ENCODE measurements at places on chromosomes 12 and 14.
A peak's percentile ranks its signal among the peaks of the same experiment; 100 is the strongest.

DNA sequence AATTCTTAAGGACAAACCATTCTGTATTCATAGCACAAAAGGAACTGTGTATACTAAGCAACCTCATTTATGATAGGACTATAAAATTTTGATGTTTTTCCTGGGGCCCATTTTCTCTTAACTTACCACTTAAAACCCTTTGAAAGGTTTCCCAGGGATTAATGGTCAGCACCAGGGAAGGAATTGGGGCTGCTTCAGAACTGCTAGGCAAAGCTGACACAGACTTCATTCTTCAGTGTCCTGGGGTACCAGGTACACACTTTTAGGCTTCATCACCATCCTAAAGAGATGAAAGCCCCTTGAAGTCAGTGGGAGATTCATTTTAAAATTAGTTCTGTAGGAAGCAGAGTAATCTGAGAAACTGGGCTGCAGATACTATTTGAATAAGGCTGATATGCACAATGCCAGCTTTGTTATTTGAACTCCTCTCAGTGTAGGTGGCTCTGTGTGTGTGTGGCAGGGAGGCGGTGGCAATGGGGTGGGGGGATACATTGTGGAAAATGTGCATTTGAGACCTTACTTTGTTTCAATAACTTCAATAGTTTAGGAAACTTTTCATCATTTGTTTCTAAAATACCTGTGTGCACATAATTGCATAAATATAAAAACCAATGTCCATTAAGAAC, 329.3 kb upstream of the DCN start:
- DNase-seq, result no peak

GRCh38 chr14:91729756-91730155, 2.1 kb downstream of the CATSPERB start:
- no peak for DNase-seq

GRCh38 chr12:52415870-52416750, 10.0 kb upstream of the KRT82 start:
- no peak for DNase-seq

GRCh38 chr12:55736780-55737580, 5.9 kb upstream of the GDF11 start:
- peak; percentile 89 for DNase-seq

DNA sequence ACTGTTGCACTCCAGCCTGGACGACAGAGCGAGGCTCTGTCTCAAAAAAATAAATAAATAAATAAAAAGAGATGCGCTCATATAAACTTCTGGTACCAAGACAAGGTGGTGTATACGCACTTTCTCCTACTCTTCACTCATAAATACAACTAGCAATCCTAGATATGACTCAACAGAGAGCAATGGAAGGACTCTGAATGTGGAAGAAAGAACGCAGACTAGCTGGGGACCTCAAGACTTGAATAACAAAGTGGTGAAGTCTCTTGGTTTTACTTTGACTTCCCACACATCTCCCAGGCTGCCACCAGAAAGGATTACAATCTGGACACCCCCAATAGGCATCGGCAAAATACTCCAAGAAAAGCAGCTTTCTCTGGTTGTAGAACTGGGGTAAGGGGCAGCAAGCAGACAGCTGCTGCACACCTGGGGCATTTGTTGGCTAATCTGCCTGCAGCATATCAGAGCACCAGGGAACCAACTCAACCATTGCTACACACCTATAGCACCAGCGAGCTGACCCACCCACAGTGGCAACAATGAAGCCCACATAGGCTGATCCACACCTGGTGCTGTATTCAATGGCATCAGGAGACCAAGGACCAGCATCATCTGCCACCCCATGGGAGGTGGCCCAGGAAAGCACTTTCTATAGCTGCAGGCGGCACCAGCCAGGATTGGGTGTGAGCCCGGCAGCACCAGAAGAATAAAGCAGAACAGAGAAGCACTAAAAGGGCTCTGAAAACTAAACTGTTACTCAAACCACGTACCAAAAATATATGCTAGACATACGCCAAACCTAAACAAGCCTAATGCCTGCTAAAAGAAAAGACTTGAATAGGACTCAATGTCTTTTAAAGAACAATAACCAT, 1231.7 kb upstream of the TMEM132C start:
- no peak for DNase-seq

GRCh38 chr12:108289350-108290161, 49.6 kb downstream of the CMKLR1 start:
- DNase-seq, result no peak

DNA sequence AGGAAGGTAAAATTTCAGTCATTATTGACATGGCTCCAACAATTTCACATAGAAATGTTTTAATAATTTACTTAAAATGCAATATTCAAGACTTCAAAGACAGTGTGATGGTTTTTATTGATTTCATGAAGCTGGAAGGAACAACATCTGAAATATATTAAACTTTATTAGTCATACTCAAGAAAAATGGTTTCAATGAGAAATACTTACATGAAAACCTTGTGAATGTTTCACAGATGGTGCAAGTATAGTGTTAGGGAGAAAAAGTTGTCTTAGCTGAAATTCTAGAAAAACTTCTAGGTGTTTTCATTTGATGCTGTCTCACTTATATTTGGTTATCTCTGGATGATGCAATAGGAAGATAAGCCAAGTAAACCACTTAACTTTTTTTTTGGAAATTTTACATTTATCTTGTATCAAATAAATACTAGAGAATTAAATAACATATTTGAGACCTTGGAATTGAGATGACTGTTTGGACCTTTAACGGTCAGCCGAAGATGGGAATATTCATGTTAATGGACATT, 65.5 kb downstream of the PELI2 start:
- DNase-seq, result no peak

DNA sequence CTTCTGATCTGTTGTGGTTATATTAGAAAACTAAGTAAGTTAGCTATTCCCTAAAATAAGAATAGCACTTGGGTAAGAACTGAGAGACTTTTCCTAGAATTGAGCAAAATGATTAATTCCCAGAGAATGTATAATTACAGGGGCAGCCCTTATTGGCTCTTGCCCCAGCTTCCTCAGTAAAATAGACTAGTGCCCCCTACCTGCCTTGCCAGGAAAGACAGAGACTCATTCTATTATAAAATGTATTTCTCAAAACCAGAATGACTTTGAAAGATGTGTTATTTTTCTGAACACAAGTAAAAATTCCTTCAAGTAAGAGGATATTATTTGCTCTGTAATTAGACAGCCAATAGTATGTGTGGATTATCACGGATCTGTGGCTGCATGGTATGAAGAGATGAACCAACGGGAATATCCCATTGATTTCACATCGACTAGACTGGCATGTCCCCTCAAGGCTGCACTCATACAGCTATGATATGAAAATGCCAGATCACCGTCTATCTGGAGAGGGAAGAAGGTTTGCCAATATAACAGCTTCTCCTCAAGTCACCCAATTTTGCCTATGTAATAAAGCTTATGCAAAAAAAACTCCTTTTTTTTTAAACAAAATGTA, 7.4 kb upstream of the GLRX5 start:
- DNase-seq, result peak; percentile 87

DNA sequence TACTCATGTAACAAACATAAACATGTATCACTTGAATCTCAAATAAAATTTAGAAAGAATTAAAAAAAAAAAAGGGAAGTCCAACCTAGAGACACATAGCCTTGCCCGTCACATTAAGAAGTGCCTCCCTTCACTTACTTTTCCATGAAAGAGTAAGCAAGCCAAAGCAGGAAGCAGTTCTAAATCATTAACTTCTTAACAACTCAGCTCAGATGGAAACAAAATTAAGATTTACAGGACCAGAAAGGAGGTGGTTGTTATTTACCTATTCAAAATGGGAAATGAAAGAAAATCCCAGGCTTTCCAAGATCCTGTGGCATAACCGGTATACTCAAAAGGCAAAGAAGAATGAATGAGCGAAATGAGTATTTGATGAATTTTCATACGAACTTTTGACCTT, 258.6 kb upstream of the DCN start:
- no peak for DNase-seq

GRCh38 chr12:46682148-46682547, 143.6 kb downstream of the SLC38A4 start:
- DNase-seq, result no peak

GRCh38 chr14:72753879-72754400, 140.0 kb downstream of the DPF3 start:
- DNase-seq, result peak; percentile 37

- DNase-seq, result no peak
Observed at GRCh38 chr14:95871531-95871930, 5.1 kb upstream of the TUNAR start.

GRCh38 chr14:101743701-101744100, 17.8 kb upstream of the PPP2R5C start:
- no peak for DNase-seq

- DNase-seq, result no peak
Observed at GRCh38 chr12:32255588-32255987, 143.8 kb upstream of the FGD4 start.

DNA sequence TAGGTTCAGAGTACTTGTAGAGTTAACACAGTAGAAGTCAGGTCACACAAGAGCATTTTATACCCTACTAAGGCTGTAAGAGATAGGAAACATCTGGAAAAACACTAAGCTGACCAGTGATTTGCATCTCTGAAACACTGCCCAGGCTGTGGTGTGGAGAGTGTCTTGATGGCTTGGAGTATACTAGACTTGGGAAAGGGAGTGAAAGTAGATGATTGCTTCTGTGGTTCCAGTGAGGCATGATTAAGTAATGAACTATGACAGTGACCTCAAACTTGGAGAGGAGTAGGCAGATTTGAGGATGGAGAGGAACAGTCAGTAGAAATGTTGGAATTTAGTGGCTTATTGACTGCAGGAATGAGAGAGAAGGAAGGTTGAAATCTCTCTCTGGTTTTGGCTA, 201.2 kb downstream of the FLRT2 start:
- no peak for DNase-seq

DNA sequence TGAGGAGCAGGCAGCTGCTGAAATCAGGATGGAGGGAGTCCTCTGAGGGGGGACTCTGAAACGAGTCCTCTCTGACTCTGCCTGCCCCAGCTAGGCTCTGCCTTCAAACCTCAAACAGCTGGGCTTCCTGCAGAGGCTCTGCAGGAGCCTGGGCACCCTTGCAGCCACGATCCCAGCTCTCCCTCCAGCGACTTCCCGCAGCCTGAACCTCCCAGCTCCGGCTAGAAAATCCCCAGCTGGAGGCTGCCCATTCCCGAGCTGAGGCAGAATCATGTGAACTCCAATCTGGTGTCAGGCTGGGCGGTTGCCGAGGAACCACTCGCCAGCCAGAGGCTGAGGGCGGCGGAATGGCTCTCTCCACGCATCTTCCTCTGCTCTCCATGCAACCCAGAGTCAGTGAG, at the start of gene GPR68:
Gene GPR68 (minus strand): TSS at position 204 of the 401 bp plus-strand sequence. CDS start 9,654 bp downstream, outside the sequence.
- DNase-seq, result peak; percentile 84

DNA sequence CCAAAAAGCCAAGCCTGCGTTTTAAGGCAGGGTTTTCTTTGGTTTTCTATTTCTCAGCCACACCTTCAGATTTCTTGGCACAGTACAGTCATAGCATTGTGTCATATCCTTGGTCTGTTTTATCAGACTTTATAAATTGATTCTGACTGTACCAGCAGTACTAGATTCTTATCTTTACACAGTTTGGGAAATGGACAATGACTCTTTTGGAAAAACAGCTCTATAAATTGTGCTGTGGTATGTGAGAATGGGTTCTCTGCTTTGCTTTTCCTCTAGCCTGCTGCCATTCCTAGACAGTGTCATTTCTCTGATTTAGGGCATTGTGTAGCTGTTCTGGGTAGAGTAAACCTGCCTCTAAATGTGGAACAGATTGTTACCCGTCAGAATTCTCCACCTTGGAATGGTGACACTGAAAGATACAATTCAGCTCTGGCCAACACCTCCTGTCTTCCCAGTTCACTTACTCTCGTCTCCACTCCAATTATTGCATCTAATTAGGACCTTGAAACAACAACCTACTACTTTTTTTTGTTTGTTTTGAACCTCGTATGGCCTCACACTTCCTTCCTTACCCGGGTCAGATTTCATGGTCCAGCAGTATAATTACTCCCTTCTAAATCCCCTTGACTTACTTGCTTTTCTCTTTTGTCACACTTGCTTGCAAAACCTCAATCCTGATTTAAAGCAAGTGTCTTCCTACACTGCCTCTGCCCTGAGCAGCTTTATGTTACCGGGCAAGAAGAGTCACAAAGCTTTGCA, 226.3 kb downstream of the ERC1 start:
- no peak for DNase-seq
